ENCODE measurements at places on chromosomes 5 and 9.

GRCh38 chr9:69141851-69142250, 32.2 kb upstream of the TJP2 start:
- no peak for DNase-seq

DNA sequence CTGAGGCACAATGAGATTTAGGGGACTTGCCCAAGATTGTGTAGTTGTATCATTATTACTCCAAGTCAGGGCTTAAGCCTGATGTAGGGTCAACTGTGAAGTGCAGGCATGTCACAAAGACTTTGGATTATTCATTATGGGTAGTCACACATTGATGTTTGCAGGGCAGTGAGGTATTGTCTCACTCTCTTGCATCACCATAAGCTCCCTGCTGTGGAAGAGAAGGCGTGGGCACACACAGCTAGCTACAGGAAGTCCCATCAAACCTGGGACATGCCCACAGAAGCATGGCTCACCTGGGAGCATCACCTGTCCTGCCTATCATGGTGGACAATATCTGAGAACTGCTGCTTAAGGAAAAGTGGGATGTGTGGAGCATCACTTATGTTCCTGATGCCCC, 42.1 kb downstream of the TMOD1 start:
- DNase-seq = no peak

DNA sequence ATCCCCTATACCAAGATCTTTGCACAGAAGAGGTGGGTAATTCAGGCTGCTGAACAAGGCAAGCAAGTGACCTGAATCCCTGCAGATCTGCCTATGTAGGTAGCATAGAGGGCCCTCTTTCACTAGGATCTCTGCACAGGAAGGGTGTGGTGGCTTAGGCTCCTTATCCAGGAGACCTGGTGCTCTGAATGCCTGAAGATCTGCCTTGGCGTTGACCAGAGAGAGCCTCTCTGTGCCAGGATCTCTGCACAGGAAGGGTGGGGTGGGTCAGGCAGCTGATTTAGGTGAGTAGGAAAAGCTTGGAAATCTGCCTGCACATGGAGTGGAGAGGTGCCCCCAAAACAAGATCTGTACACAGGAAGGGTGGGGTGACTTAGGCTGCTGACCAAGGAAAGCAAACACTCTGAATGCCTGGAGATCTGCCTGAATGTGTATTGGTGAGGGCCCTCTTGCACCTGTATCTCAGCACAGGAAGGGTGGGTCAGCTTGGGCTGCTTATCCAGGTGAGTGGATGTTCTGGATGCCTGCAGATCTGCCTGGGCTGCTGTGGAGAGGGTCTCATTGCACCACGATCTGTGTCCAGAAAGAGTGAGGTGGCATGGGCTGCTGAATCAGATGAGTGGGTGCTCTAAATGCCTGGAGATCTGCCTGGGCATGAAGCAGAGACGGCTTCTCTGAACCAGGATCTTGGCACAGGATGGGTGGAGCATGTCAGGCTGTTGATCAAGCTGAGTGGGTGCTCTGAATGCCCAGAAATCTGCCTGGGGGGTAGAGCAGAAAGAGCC, 365.9 kb downstream of the DMAC1 start:
- no peak for DNase-seq

- DNase-seq = no peak
These were observed 143.8 kb upstream of the PPP1R26 start for GRCh38 chr9:135335691-135336181.

DNA sequence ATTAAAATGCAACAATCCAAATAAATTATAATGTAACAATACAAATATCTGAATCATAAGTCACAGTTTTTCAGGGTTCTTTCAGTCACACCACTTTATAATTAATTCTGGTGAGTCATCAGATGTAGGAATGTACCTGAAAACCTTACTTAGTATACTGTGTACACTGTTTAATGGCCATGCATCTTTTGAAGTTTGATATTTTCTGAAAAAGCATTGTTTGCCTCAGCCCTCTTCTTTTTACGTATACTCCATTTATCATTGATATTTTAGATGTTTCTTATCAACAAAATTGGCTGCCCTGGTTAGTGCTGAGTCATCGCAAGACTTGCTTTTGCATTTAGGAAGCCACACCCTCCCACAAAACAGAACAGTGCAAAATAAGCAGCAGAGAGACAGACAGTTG, 218.6 kb downstream of the PJA2 start:
- no peak for DNase-seq

GRCh38 chr9:121700165-121700831, 48.9 kb downstream of the DAB2IP start:
- DNase-seq = no peak

GRCh38 chr9:70594386-70594944, 180.0 kb upstream of the KLF9 start:
- no peak for DNase-seq

GRCh38 chr9:87189006-87189405, 241.7 kb upstream of the GAS1 start:
- DNase-seq = no peak

DNA sequence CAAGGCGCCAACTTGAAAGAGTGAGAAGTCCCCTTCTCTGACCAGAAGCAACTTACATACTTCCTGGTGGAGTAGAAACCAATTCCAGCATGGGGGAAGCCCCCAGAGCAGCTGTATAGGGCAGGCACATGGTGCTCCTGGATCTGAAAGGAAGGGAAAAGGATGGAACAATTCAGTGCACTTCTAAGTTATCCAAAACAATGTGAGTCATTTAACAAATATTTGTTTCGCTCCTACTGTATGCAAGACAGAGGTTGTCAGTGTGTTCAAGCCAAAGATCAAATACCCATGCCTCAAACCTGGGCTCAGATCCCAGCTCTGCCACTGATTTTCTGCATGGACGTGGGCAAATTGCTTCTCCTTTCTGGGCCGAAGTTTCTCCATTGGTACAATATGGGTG, 67.1 kb downstream of the LHX2 start:
- DNase-seq = no peak

GRCh38 chr5:135262364-135262763, 136.7 kb downstream of the MACROH2A1 start:
- no peak for DNase-seq

- no peak for DNase-seq
These were observed 1290.3 kb upstream of the CDH9 start for GRCh38 chr5:28328681-28329080.

GRCh38 chr5:29697785-29698414, 1495.6 kb upstream of the CDH6 start:
- no peak for DNase-seq

DNA sequence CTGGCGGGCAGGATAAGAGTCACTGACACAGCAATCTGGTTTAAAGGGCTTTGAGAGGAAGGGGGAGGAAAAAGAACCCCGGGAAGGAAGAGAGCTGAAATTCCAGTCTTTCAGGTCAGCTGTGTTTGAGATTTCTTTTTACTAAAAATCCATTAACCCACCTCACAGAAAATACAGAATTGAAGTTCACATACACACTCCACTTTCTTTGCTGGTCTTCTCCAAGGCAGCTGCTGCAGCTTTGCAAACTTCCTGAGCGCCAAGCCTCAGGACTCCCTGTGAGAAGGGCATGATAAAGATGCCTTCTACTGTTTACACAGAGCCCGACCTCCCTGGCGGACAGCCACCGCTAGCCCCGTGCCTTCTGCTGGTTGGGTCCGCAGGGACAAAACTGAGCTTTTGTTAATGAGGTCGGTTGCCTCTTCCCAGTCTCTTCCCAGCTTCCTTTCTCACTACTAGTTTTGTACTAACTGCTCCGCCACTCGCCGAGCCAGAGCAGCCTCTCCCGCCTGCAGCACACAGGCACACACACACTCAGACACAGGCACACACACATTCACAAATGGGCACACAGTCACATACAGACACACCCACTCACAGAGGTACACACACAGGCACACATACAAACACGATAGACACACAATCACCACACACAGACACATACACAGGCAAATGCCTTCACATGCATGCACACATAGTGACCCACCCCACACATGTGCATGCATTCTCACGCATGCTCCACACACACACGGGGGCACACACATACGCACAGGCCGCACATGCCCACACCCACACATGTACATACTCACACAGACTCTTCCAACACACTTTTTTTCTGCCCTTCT, at the start of gene FREM1:
FREM1 (minus strand) TSS at position 468 of the 845 bp plus-strand sequence. CDS start 41,451 bp downstream, outside the sequence.
- no peak for DNase-seq

GRCh38 chr5:45376417-45376816, 319.8 kb downstream of the HCN1 start:
- no peak for DNase-seq

- no peak for DNase-seq
These were observed 21.1 kb downstream of the CPEB4 start for GRCh38 chr5:173909199-173909598.

- DNase-seq = no peak
These were observed 399 bp downstream of the NUP155 start for GRCh38 chr5:37370550-37370863.

- DNase-seq = no peak
These were observed 355.9 kb upstream of the RIOK2 start for GRCh38 chr5:97538912-97539311.

- no peak for DNase-seq
These were observed 6.1 kb upstream of the UBLCP1 start for GRCh38 chr5:159257007-159257406.

DNA sequence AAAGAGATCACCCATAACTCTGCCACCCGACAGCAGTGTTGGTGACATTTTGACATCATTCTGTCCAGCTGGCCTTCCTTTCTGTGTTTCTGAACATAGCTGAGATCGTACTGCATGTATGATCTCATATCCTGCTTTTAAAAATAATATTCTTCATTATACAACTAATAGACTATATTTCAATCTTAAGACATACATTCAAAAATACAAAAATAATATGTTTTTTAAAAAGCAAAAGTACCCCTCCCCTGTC, 47.7 kb upstream of the RPL26L1 start:
- no peak for DNase-seq

GRCh38 chr5:134423376-134423775, 11.7 kb upstream of the CDKN2AIPNL start:
- no peak for DNase-seq

GRCh38 chr9:28423255-28423654, 850.0 kb upstream of the C9orf72 start:
- no peak for DNase-seq

DNA sequence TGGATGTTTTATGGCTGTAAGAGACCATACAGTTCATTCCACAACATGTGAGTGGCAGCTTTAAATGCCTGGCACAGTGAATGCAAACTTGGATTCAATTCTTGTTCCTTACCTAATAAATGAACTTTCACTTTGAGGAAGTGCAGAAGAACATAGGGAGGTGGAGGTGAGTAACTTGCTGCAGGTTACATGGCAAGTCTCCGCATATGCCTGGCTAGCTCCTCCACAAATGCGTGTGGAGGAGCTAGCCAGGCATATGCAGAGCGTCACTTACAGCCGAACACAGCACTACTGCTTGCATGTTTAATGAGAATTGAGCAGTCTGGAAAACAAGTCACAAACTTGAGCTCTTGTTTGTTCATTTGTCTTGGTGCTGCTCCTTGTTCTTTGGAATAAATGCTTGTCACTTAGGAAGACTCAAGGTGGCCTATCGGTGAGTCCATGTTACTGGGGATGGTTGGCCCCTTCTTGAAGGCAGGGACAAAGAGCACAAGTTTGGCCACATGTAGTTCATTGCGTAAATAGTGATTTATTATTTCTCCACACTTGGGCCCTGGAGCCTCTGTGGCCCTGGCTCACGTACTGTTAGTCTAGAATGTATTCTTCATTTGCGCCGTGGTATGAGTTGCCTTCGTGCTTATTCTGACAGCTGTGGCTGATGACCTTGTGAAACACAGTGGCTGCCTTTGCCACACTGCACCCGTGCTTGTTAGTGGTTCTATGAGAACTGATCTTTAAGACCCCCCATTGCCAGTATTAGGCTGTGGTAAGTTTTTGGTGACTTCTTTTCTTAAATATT, 3.1 kb downstream of the ISOC1 start:
- DNase-seq = no peak

DNA sequence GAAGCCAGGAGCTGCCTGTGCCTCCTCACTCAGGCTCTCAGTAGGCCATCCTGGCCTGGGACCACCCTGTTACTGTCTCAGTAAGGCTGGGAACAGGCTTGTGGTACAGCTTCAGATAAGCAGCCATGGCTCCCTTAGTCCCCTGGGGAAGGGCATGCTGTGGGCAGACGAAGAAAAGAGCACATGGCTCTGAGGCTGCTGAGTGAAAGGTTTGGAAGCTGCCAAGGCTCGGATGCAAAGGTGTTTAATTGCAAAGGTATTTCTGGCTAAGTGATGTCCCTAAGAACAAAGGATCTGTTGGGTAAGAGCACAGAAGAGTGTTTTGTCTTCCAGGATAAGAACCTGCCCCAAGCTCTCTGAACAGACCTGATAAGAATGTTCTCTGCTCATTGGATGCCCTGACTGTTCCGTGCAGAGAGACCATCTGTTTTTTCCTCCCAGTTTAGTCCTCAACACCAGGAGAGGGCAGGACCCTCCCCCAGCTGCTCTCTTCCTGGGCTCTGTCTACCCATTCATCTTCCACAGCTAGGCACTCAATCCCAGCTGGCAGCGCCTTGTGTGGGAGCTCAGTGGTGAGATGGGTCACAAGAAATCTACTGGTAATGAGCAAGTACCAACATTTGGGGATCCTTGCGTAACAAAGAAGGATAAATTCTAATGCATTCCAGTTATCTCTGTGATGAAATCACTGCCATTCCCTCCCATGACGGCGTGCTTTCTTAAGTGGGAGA, 17.7 kb downstream of the ANGPTL2 start:
- DNase-seq = no peak

DNA sequence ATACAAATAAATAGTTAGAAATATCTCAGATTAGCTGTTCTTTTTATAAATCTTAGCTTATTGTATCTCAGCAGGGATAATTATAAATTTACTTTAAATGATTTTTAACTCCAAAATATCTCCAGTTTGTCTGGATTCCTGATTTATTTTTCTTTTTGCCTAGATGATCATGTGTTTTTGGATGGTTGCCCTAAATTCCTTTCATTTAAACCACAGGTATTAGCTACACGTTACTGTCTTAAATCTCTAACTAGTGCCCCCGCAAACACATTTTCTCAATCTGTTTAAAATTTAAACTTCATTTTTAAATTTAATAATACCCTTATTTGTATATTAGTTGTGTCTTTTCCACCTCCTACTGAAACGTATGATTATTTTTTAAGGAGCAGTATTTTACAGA, 5.6 kb downstream of the FER start:
- DNase-seq = no peak

DNA sequence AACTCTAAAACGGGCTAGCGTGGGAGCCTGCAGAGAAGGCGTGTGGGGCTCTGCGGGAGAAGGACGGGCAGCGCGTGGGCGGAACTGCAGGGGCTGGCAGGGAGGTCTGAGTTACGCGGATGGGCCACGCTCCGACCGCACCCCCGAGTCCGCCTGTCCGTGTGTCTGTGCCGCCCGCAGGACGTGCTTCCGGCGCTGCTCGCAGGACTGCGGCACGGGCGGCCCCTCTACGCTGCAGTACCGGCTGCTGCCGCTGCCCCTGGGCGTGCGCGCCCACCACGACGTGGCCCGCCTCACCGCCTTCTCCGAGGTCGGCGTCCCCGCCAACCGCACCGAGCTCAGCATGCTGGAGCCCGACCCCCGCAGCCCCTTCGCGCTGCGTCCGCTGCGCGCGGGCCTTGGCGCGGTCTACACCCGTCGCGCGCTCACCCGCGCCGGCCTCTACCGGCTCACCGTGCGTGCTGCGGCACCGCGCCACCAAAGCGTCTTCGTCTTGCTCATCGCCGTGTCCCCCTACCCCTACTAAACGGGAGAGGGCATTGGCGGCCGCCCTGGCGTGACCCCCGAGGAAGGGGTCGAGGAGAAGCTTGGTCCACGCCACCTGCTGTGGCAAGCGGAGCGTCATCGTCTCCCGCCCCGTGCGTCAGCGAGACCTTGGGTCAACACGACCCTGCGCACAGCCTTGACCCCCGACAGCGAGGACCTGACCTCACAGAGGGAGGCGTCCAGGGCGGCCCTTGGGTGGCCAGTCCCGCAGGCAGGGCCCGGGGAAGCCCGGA, 11.4 kb upstream of the ASS1 start:
- DNase-seq = no peak

Measured in stimulated activated CD8-positive, alpha-beta memory T cell treated with anti-CD3 and anti-CD28 coated beads, Interleukin-15, amount 100 ng/mL, for 1 hour (primary cell).